ENCODE measurements at places on chromosomes 5 and 9.

- DNase-seq = no peak
Measured at GRCh38 chr5:56055859-56056258, 61.1 kb upstream of the IL6ST start.

GRCh38 chr5:173823721-173824567, 64.2 kb upstream of the CPEB4 start:
- DNase-seq = peak; percentile 90

DNA sequence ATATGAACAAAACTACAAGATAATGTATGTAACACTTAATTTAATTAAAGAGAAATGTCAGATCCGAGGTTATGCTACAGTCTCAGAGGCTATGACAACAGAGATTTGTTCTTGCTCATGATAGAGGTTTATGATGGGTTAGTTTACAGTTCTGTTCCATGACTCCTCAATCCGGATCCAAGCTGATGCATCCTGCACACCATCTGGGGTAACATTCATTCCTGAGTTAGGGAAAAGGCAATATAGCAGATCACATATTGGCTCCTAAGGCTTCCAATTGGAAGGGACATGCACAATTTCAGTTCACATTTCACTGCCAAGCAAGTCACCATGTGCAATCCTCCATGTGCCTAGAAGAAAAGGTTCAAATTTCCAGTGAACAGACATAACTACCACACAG, 40.4 kb downstream of the ABLIM3 start:
- DNase-seq = no peak

DNA sequence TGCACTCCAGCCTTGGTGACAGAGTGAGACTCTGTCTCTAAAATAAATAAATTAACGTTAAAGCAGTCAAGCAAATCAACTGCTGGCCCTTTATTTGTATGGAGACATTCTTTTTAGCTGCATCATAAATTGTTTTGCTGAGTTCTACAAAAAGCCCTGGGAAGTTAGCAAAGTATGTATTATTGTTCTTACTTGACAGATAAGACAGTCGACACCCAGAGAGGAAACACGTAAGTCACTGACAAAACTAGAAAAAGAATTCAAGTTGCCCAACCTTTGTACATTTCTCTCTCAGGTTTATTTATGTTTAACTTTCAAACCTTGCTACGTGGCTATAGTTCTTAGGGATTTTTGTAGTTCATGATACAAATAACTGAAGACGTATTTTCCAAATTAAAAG, 40.4 kb upstream of the MACIR start:
- peak; percentile 69 for DNase-seq

GRCh38 chr9:124399323-124399967, 15.8 kb downstream of the PSMB7 start:
- DNase-seq = no peak

DNA sequence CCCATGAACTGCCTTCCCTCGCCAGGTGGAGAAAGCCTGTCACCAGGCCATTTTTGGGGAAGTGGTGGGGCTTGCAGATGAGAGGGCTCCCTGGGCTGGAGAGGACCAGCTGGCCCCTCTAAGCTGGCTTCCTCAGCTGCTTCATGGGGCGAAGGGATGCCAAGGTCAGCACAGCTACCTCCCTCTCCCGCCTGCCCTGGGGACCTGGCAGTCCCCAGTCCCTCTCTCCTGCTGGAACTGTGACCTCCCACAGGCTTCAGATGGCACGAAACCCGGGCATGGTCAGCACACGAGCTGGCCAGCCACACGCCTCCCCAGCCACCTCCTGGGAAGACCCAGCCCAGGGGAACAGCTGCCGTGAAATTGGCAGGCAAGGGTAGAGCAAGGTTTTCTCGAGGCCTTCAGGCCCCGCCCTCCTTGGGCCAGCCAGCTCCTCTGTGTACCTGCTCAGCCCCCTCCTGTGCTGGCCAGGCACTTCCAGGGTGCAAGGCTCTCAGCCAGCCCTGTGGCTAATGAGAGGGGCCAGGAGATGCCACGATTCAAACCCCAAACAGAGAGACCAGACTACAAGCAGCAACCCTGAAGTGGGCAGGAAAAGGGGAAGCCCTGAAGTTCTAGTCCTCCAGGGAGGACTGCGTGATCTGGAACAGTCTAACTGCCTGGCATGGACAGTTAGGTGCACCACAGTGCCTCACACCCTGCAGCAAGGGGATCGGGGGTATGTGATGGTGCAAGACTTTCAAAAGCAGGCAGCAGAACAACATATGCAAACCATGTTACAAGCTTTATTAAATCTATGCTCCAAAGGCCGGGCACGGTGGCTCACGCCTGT, 12.9 kb downstream of the PLPP7 start:
- no peak for DNase-seq

GRCh38 chr9:4375424-4376200, 75.7 kb upstream of the GLIS3 start:
- DNase-seq = peak; percentile 85

DNA sequence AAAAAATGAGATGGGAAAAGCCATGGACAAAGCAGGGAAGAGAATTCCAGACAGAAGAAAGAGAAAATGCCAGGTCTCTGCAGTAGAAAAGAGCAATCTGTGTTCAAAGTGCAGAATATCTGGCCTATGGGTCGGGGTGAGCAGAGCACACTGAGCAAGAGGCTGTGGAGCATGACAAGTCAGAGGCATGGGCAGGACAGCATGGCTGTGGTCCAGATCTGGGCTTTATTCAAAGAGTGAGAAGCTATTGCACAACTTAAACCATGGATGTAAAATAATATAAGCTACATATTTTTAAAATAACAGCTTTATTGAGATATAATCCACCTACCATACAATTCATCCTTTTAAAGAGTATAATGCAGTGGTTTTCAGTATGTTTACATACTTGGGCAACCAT, 133.1 kb upstream of the SPDL1 start:
- DNase-seq = no peak

DNA sequence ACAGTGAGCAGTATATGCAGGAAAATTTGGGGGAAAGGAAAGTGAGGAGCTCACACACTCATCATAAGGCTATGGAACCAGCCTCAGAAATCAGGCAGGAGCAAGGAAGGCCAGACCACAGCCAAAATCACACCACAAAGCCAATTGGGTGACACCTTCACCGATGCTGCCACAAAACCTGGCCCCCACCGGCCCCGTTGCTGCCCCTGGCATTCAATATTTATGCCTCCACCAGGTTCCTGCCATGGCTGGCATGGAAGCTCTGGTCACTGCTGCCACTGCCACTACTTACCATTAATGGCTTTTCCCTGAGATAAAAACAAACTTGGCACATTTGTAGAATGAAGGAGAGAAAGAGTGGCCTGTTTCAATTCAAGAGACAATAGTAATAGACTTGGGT, 28.7 kb upstream of the RARS1 start:
- DNase-seq = no peak

DNA sequence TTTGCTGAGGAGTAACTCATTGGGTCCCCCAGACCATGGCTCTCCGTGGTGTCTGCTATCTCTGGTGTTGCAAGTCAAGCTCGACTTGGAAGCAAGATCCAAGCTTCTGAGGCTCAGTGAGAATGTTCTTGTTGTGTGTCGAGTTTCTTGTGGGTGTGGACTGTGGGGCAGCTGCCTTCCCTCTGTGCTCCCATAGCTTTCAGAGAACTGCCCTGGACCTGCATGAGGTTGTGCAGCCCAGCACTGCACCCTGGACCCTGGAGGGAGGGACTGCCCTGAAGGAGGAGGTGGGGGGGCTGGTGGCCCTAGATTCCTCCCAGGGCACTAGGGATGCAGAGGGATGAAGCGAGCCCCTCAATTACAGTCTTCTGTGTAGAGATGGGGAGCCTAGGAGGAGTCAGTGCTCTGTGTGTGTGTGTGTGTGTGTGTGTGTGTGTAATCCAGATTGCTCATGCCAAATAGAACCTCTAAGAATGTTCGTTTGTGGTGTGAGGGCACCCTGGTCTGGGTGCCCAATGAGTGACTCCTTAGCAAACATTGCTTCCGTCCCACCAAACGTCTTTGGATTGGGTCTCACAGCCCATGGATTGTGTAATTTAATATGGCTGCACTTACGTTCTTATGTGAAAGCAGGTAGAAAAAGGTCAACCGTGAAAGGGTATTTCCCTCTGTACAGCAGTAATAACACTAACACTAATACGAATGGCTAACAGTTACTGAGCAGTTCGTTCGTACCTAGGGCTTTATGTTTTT, 143.3 kb upstream of the LMX1B start:
- DNase-seq = no peak

DNA sequence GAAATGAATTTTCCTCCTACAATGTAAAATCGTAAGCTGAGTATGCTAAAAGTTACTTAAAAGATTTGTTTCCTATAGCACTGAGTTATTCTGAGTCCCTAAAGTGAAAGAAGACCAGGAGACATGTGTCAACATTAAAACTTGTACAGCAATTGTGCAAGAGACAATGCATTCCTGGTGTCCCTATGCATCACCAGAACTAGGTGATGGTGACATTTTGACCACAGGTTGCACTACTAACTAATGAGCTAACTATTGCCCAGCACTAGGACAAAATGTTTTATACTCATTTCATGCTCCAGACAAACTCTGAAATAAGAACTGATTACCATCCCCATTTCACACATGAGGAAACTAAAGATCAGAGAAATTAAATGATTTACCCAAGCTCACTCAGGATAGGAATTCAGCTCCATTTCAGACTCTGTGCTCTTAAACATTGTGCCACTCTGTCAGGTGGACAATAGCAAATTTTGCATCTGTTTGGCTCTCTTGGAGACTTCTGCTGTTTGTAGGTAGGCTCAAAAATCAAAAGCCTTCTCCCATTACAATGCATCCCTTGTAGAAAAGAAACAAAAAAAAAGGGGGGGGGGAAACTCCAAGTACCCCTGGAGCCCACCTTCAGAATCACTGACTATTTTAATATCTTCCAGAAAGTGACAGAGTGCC, 269.2 kb downstream of the ACTL7B start:
- no peak for DNase-seq

DNA sequence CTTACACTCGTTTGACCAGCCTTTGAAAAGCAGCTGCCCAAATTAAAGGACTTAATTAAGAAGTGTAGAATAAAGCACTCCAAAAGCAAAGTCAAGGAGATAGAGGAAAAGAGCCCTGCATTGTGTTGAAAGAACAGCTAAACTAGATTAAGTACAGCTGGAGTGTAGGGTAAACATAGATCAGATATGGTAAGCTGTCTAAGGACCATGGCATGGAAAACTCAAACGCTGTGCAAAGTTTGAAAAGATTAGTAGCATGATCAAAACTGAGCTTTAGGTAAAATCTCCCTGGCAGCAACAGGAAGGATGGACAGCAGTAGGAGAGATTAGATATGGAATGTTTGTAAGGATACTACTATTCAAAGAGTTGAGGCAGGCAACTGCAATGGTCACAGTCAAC, 55.4 kb downstream of the BNC2 start:
- no peak for DNase-seq

DNA sequence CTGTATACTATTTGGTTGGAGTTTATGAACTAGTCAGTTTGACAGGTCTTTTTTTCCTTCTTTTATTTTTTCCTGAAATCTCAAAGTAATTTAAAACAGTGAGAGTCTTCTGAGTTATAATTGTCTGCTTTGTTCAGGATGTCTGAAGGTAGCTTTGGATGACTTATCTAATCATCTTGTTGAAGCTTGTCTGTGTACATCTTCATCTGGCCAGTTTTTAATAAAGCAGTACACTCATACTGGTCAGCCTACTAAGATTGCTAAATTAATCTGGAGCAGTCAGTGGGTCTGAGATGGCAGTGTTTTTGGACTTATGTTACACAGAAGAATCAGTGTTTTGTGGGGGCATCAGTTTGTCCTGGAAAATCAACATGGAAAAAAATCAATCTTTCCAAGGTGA, 482.4 kb downstream of the CDH10 start:
- no peak for DNase-seq

DNA sequence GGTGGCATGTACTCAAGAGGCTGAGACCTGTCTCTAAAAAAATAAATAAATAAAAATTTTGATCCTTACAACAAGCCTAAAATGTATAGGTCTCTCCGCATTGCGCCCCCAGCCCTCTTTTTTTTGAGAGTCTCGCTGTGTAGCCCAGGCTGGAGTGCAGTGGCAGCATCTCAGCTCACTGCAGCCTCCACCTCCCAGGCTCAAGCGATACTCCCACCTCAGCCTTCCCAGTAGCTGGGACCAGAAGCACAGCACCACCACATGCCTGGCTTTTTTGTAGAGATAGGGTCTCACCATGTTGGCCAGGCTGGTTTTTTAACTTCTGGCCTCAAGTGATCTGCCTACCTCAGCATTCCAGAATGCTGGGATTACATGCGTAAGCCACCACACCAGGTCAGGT, 2.2 kb upstream of the GARIN3 start:
- no peak for DNase-seq

DNA sequence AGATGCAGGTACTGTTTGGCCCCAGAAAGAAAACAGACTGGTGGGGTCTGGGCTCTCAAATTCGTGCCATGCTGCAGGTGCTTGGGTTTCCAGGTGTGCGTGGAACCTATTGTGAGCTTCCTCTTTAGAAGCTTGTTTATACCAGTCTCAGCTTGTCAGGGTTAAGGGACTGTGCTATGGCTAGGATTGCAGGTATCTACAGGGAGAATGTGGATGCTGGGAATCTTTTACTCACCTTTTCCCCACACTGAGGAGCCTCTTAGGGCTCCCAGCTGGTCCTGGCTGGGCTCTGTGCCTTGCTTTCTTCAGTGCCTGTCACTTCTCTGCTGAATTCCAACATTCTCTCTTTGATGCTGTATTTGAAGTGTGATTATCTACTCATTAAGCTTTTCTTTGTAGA, 111.8 kb downstream of the WDR70 start:
- no peak for DNase-seq

DNA sequence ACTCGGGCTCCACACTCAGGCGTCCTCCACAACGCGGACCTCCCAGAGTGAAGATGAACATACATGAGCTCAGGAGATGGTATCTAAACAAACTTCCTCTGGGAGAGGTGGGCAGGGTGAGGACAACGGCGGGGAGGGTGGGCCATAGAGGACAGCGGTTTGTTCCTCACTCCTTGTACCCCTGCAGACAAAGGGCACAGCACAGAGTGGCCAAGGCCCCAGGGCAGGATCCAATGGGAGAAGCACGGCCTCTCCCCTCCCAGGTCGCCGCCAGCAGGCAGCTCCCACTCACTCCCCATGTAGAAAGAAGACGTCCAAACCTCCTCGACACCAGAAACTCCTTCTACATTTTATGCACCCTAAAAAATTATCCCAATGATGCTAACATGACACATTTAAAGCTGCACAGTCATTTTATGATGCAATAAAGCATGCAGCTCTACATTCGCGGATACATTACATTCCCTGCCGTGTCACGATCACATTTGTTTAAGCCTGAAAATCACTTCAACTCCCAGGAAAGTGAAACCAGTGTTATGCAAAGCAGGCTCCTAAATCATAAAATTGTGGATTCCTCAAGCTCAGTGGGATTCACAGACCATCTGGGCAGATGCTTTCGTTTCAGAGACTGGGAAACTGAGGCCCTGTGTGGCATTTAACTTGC, 87.5 kb upstream of the SARDH start:
- DNase-seq = peak; percentile 40

- no peak for DNase-seq
Measured at GRCh38 chr5:180133060-180133459, 61.5 kb upstream of the RNF130 start.

GRCh38 chr9:77011973-77012821, 7.3 kb upstream of the FOXB2 start:
- no peak for DNase-seq

All from AG04449 (cell line).